NCI-H2107 (cell line): ENCODE measurements at places on chromosomes 4 and X.

DNA sequence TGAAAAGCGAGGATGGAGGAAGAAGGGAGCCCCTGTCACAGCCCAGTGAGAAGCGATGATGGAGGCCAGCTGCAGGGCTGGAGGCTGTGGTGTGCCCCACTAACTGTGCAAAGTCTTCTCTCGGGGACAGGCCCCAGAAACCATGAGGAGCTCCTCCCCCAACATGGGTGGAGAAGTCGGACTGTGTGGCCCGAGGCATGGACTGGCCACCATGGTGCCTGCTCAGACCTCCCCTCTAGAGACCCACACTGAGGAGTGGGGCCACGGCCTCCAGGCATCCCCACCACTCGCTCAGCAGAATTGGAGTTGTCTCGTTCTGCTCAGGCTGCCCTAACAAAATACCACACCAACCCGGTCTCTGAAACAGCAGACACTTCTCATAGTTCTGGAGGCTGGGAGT is 12.2 kb upstream of the PDE6B start:
- no peak for DNase-seq

DNA sequence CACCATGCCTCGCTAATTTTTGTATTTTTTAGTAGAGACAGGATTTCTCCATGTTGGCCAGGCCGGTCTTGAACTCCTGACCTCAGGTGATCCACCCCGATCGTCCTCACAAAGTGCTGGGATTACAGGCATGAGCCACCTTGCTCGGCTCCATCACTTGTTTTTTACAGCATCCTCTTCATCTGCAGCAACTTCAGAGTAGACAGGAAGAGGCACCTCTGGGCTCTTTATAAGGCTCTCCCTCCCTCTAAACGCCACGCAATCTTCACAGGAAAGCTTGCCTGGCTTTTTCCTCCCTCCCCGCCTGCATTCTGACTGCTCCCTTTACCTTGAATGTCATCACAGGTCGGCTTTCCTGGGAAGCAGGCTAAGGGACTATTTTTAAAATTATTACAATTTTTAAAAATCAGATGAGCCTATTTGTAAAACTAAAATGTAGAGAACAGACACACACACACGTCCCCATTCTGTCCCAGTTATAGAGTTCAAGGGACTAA is 111.5 kb upstream of the LDB2 start:
- DNase-seq = no peak

DNA sequence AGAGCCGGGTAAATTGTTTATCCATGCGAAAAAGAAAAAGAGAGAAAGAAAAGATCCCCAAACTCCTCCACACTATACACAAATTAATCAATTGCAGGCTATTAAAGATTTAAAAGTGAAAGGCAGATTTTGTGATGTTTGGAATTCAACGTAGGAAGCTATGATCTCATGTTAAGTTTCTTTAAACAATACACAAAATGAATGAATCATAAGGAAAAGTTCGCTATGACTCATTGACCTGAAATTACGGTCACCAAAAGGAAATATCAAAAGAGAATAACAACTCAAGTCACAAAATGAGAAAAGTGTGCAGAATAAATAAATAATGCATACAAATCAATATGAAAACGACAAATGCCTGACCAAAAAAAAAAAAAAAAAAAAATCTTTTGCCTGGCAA is 28.6 kb downstream of the CLNK start:
- DNase-seq = no peak

DNA sequence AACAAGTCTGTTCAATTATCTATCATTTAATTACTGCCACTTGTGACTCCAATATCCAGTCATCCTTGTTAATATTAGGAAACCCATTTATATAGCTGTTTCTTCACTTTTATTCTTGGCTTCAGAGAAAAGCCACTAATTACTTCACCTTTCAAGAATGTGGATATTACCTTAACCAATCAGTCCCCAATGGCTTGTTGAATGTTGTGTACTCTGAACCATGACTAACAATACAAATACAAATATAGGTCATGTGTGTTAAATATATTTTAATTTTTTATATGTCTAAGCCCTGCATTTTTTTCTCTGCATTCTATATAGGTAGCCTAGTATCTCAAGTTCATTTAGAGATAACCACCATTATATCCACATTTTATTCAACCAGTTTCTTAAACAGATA is 1513.4 kb upstream of the AGA start:
- DNase-seq = no peak

- no peak for DNase-seq
Observed at GRCh38 chr4:77097611-77098010, 21.8 kb upstream of the CCNI start.

GRCh38 chr4:71472946-71473345 is 134.1 kb downstream of the SLC4A4 start:
- no peak for DNase-seq

DNA sequence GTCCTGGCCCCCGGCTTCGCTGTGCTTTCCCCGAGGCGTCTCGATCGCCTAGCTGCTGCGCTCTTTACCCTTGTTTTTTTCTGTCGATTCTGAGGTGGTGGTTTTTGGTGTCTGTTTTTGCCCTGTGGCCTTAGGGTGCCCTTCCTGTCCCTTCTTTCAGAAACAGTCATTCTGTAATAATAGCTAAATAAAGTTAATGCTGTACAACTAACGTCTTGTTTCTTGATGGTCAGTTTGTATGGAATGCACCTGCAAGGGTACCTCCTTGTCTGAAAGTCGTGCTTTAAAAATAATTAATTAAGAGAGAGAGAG is 686 bp downstream of the FIP1L1 start:
- DNase-seq = no peak

- no peak for DNase-seq
Observed at GRCh38 chr4:54228961-54229501, at the start of gene PDGFRA. PDGFRA (plus strand) TSS chr4:54229293; CDS start chr4:54258769, 29,476 bp downstream.

DNA sequence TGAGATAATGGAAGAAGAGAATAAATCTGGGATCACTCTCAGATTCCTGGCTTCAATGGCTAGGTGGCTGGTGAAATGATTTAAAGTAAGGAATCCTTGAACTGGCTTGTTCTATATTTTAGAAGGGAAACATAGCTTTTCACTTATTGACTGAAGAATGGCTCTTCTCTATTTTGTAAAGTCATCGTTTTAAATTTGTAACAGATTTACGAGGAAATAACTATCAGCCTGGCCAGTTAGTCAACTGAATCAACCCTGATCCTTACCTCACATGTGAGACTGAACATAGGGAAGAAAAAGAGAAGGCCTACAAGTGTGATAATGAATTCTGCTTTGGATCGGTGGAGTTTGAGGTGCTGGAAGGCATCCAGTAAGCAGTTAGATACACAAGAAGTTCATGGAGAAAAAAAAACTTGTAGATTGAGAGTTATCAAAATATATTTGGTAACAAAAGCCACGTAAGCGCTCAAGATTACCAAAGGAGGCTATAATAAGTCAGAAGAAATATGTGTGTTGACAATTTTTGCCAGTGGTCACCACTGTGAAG is 12.0 kb downstream of the AREG start:
- no peak for DNase-seq

- no peak for DNase-seq
Observed at GRCh38 chr4:153790962-153791551, 2.2 kb upstream of the SFRP2 start.

DNA sequence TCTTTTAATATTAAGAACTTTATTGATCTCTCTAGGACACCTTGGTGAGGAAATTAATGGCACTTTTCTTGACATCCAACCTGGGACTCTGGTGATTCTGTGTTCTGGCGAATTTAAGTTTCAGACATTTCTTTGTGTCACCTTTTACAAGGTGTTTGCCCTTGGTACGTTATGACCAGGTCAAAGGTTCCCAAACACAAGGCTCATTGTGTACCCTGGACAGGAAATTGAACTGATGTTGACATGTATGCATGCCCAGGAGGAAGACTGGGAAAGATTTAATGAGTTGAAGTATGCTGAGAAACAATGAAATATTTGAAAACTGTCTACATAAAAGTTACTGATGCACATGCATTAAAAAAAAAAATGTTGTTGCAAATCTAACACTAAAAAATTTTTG is 22.1 kb downstream of the NIPAL1 start:
- no peak for DNase-seq

- no peak for DNase-seq
Observed at GRCh38 chr4:15131551-15131950, 129.3 kb downstream of the CPEB2 start.

DNA sequence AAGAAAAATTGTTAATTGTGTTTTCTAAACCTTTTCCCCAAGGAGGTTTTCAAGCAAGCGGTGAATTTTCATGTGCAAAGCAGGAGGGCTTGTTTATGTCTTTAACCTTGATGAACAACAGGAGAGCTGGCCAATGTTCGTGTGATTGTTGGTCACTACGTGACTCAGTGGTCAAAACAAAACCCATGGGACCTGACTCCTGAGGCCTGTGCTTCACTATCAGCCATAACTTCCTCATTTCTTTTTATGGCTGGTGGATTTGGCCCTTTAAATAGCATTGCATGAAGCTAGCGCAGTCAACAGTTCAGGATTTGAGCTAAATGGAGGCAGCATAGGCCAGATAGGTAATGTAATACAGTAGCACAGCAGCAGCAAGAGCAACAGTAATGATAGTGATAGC is 80.5 kb downstream of the MID1IP1 start:
- no peak for DNase-seq

DNA sequence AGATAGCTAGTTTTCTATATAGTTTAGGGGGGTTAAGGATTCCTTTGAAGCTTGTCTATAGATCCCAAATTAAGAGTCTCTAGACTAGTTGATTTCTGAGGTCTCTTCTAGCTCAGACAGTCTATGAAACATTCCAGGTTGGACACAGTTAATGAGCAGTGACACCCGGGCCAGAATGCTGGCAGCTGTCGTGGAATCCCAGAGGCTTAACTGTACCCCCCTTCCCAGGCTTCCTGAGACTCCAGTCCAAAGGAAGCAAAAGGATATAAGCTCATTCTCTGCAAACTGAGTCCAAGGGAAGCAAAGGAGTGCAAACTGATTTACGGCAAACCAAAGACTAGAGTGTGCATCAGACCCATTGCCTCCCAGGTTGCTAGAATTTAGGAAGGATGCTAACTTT is 62.9 kb downstream of the DCX start:
- DNase-seq = no peak

DNA sequence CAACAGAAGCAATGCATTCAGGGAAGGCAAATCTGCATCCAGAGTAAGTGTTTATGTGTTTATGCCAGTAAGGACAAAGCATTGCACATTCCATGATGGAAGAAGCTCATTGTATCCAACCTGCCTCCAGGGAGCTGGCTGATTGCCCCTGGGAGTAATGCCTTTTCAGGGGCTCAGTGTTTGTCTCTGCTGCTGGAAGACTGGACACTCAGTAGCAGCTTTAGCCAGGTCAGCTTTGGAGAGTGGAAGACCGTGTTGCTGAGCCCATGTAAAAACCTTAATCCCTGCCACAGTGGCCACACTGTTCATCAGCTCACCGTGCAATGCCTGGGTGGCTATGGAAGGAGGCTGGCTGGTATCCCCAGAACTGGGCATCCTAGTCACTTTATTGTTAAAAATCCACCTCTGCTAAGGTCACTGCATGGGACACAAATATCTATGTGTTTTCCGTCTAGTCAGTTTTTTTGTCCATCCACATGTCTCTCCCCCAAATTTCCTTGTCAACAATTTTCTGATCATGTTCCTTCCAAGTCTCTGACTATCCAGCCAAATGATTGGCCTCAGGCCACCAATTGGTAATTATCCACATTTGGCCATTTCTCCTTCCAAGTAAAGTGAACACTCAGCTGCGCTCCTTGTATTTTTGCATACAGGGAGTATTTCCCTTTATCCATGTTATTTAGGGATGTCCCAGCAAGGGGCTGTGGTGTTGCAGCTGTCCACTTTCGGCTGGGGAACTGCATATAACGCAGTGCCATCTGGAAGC is 2044.5 kb upstream of the AGA start:
- no peak for DNase-seq

DNA sequence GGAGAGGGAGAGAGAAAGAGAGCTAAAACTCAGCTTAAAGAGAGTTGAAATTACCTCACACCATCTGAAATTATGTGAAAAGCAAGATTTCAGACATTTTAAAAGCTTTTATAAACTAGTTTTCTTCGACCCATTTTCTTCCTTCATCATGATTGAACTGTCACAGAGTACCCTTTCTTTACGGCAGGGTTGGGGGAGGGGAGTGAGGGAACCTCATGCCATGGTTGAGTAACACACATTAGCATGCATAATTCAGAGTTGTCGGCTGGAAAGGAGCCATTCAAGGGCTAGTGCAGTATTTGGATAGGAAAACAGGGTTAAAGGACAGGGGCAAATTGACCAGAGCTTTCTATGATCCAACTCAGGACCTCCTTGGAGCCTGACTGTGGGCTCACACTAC is 46.2 kb downstream of the PCDH19 start:
- no peak for DNase-seq

DNA sequence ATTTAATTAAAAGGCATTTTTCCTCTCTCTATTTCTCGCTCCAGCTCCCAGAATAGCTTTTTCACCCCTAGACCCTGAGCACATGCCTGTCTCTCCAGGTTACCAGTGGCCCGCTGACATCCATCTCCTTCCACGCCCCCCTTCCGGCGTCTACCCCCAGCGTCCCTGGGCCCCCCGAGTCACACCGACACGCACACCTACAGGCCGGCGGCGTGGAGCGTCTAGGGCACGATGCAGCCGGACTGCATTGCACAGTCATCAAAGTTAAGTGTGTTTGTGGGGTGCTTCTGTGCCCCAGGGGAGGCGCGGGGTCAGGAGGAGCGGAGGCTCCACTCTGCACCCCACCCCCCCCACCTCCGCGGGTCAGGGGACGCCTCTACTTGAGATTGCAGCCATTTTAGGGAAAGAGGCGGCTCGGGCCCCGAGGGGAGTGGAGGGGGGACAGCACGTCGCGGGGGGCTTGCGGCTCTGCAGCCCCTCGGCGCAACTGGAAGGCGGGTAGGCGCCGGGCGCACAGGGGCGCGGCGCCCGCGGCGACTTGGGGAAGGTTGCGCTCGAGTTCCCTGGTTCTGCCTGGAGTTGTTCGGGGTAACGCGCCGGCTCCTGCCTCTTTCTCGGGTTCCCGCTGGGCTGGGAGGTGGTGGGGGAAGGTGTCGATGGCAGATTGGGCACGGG is 112.7 kb downstream of the DHX15 start:
- DNase-seq = no peak

GRCh38 chrX:11733614-11734013 is 24.4 kb upstream of the MSL3 start:
- no peak for DNase-seq

- no peak for DNase-seq
Observed at GRCh38 chr4:2579910-2580309, 43.5 kb downstream of the FAM193A start.

DNA sequence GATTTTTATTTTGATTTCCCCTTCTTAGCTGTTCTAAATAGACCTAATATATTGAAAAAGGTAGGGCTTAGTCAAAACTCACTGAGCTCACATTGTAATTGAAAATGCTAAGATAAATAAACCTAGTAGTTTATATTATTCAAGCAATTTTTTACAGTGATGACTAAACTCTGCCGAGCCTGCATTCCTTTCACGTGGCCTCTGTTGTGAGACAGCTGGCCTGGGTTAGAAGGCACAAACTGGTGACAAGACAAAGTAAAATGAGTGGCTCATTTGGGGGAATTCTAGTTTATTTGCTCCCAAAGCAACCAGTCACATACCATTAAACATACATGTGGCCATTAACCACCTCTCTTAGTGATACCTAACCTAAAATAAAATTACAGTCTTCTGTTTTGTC is 169.4 kb upstream of the TEX13C start:
- no peak for DNase-seq

GRCh38 chr4:858041-858481 is 32.1 kb upstream of the CPLX1 start:
- DNase-seq = no peak
